ENCODE measurements at places on chromosomes 2 and 18.

DNA sequence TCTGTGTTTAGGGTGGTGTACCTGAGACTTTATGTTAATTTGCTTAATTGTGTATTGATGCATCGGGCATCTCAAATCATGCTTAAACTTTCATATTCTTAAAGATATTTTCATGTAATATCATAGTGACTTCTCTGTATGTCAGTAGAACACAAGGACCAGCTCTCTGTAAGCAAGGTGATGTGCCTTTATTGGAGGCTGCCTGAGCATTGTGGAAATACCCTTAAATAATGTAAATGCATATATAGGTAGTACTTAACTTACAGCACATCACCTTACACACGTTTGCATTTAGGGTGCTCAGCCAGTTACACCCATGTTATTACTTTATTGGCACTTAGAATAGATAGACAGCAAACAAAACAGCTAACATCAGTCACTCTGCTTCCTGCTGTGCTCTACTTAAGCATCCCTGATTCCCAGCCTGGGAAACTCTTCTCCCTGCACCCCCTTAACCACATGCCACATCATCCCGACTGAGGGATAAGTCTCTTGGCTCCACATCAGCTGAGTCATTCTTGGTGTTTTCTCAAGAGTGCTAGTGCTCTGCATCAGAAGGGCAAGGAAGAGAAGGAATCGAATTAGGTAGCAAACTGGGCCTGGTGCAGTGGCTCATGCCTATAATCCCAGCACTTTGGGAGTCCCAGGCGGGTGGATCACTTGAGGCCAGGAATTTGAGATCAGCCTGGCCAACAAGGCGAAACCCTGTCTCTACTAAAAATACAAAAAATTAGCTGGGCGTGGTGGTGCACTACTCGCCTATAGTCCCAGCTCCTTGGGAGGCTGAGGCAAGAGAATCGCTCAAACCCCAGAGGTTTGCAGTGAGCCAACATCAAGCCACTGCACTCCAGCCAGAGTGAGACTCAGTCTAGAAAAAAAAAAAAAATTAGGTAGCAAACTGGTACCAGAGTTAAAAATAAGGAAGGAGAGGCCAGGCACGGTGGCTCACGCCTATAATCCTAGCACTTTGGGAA is 108.7 kb downstream of the MAP3K20 start:
- no peak for DNase-seq

DNA sequence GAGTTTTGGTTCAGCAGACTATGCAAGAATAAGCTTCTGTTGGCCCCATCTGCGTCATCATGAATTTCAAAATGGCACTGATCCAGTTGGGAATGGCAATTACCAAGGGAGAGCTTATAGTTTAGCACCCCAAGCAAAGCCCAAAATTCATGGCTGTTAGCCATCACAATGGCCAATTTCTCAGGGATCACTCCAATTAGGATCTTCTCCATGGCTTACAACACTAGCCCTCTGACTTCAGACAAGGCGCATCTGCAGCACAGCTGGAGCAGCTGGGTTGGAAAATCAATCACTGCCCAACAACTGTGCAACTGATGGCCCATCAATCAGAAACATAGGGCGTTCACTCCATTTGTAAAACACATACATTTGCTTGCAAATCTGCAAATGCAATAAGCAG is 273.6 kb downstream of the SRBD1 start:
- DNase-seq = no peak

DNA sequence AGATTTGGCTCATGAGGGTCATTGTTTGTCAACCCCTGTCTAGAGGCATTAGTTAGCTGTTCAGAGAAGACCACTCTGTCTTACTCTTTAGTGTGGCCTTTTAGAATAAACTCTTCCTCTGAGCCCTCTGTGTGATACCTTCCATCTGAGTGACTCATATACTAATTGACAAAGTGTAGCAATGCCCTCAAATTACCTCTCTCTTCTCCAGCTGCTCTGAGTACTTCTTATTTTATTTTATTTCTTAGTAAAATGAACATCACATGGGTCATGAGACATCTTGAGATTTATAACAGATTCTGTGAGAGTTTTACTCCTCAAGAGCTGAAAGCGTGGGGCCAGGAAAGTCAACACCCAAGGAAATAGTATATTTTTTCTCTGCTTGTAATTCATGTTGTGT is 67.4 kb downstream of the KCTD18 start:
- DNase-seq = no peak

DNA sequence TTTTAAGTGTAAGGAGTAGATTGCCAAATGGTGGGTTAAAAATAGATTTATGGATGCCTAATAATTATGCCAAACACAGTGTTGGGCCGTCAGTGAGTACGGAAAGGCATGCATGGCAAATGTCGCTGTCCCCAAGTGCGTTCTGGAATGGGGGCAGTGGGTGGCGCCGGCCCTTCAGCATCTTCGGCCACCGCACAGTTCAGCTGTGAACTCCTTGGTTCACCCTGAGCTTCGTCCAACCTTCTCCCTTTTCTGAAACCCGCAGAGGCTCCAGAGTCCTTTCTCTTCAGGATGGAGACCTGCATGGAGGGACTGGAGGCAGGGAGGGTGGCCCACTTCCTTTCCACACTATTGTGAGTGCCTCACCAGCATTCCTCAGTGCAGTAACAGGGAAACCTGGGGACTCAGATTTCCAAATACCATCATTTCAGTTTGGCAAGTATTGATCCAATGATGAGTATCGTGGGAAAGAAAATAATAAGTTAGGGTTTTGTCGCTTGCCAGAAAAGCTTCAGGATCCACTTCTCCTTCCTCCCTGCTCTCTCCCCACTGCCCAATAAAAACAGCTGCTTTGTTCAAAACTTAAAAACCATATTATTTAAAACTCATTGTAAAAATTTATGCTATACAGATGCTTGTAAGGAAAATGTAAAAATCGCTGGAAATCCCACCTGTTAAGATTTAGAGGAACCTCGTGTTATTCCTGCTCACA is 74.6 kb upstream of the TXNDC2 start:
- no peak for DNase-seq

DNA sequence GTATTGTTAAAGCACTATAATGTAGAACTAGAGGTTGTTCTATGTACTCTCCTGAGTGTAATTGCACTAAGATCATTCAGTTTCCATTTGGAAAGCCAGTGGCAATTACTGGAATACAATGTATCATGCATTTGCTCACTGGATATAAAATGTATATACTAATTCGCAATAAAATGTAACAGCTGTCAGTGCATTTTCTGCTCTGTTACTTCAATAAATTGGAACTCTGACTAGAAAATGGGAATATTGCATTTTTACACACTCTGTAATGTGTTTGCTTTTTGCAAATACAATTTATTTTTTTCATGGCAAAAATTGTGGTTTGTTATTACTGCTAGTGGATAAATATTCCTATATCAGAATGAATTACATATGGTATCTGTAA is 893.8 kb upstream of the POU3F3 start:
- DNase-seq = no peak

- DNase-seq = no peak
Measured at GRCh38 chr2:187129306-187129705, 280.3 kb upstream of the ZSWIM2 start.

GRCh38 chr2:71792926-71793761 is 339.8 kb downstream of the DYSF start:
- no peak for DNase-seq

DNA sequence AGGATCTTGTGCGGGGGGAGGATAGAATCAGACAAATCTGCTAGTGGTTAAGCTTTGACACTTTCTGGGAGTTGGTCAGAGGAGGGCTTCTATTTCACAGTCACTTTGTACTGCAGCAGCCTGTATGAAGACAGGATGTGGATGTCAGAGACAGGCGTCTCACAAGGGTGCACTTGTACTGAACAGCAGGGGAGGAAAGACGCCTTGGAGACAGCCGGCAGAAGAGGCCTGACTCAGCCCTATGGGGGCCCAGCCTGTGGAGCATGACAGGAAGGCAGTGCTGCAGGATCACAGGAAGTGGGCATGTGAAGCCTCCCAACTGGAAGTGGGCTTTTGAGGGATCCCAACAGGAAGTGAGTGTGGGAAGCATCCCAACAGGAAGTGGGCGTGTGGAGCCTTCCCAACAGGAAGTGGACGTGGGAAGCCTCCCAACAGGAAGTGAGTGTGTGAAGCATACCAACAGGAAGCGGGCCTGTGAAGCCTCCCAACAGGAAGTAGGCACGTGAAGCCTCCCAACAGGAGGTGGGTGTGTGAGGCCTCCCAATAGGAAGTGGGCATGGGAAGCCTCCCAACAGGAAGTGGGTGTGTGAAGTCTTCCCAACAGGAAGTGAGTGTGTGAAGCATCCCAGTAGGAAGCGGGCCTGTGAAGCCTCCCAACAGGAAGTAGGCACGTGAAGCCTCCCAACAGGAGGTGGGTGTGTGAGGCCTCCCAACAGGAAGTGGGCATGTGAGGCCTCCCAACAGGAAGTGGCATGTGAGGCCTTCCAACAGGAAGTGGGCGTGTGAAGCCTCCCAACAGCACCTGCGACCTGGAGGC is 212.3 kb downstream of the SNTG2 start:
- DNase-seq = peak; percentile 10

DNA sequence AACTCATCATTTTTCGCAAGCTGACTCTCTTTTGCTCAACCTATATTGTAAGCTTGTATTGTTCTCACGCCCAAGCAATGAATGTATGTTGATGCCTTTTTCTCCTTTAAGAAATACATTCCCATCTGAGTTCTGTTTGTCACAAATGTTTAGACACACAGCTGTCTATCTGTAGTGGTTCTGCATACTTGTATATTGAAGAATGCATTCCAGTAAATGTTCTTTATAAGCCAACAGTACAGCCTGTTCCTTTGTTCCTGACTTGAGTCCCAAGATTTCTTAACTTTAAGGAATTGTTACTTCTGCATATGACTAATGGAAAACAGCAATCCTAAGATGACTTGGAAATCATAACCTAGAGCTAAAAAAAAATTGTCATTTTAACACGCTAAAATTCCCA is 849.1 kb upstream of the POU3F3 start:
- DNase-seq = no peak

- DNase-seq = no peak
Measured at GRCh38 chr2:228689053-228689452, 507.6 kb upstream of the SPHKAP start.

- DNase-seq = no peak
Measured at GRCh38 chr2:239648607-239649006, 247.8 kb upstream of the HDAC4 start.

DNA sequence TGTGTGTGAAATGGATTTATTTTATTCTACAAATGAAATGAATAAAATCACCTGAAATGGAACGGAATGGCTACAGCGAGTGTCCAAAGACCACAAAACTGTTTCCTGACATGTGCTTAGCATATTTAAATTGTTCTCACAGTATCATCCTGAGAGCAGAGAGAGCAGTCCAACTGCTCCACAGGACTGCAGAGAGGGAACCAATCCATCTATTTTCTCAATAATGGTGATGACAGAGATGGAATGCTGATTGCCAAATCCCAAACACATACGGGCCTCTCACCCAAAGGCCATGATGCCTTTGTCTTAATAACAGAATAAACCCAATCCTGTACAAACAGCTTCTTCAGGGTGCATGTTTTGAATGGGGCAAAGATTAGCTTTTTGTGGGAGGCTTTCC is 41.1 kb downstream of the STAT1 start:
- DNase-seq = no peak

Measured in COR-L47 (cell line).